ENCODE measurements at places on chromosomes 16 and 17.

GRCh38 chr16:71914802-71915201 lies 19.5 kb downstream of the IST1 start:
- DNase-seq: no peak

DNA sequence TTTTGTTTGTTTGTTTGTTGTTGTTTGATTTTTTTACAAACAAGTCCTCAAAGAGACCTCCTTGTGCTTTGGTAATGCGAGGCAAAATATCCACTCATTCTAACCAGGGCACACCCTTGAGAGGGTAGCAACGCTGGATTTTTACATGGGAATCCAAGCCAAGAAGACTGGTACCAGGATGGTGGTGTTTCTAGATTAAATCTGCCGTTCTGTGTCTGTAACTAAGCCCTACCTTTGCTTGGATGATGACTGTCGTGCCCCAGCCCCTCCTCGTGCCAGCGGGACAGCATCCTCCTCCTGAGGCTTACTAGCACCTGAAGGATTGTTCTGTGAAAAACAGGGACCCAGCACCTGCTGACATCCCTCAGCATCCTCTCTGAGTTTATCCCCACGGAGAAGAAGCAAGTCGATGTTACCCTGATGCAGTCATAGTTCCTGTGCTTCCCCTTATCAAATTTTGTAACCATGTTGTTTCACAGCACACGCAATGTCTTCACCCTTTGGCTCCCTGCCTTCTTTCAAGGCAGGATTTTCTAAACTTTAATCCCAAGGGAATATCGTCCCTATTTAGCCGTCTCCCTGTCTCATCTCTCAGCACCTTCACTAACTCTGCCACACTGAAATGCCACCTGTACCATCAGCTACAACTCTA lies 5.1 kb upstream of the HSBP1 start:
- no peak for DNase-seq

DNA sequence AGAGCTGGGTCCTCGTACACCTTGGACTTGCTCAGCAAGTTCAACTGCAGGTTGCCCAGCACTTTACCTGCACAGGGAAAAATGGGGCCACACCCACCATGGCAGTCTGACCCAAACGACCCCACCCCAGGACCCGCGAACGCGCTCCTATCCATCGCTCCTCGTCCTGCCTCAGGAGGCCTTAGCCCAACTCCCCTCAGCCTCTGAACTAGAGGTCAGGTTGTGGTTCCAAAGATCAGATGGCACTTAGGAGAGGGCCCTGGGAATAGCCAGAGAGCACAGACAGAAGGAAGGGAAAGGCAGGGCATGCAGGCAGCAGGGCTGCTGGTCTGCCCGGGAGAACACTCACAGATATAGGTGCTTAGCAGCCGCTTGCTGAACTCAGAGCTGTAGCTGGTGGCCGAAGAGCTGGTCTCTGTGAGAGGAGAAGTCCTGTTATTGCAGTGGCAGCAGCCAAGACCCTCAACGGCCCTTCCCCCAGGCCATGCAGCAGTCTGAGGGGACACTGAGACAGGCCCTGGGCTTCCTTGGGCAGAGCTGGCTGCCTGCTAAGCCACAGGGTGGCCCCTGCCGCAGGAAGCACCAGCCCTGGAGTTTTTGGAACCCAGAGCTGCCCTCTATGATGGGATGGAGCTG lies 6.9 kb downstream of the ZACN start:
- DNase-seq: no peak

DNA sequence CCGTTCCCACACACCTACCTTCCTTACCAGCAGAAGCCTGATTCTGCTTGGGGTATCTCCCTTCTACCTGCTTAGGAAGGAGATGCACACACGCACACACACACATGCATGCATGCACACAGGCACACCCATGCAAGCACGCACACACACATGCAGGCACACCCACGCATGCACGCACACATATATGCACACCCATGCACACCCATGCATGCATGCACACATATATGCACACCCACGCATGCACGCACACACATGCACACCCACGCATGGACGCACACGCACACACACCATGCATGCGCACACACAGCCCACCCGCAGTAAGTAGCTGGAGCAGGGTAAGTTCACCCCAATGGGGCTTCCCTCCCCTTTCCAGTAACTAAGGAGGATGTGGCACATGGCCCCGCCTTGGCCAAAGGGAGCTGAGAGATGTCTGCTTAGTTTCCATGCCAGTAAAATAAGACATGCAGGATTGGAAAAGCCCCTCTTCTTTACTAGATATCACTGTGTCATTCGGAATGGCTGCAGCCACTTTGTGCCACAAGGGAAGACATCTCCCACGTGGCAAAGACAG lies 33.7 kb downstream of the ADCY9 start:
- DNase-seq: no peak

GRCh38 chr17:11511696-11512095 lies 86.6 kb upstream of the DNAH9 start:
- no peak for DNase-seq

GRCh38 chr17:78225088-78225865 lies 6.2 kb upstream of the TMEM235 start:
- no peak for DNase-seq

DNA sequence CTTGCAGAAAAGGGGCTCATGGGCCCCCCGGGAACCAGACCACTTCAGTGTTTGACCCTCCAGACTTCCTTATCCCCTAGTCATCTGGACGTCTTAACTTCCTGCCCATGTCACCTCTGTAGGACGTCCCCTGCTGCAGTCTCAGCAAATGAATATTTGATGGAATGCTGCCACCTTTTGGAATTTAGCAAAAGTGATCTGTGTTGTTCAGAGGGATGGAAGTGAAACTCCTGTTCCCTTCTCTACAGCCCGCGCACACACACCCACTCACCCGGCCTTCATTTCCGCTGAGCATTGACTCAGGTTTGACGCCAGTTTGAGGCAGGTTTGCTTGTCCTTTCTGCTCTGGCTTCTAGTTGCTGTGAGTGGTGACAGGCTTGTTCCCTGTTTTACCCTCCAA lies 507.2 kb upstream of the EEF2KMT start:
- peak; percentile 49 for DNase-seq

DNA sequence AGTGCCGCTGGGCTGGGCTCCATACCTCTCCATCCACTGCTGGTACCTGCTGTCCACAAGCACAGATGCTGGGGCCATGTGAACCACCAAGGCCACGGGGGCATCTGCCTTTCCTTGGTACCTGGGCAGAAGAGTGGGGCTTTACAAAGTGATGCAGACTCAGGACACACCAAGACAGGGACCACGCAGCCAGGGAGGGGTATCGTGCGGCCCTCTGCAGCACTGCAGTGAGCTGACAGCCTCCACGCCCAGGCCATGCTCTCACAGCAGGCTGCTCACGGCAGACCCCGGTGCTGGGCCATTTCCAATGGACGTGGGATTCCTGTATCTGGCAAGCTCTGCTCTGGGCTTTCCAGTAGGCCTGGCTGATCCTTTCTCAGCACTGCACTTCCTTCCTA lies 14.4 kb downstream of the ELAC2 start:
- no peak for DNase-seq

DNA sequence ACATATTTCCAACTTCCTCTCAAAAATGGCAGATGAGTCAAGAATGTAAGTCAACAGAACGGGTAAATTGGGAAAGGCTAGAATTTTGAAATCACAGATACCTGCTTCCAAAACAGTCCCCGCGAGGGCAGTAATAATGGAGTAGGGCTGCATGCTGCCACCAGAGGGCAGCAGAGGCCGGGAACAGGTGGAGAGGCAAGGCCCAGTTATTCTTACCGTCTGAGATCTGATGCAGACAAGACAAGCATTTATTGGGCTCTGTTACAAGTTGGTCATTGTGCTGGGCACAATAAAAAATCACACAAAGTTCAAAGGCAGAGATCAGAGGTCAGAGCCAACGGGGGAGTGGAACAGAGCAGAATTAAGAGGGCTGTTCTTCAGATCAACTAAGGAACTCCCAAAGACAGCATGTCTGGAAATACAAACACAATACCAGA lies 8.8 kb upstream of the MLKL start:
- peak; percentile 87 for DNase-seq

GRCh38 chr16:88869673-88869980 lies 3.2 kb upstream of the PABPN1L start:
- no peak for DNase-seq

DNA sequence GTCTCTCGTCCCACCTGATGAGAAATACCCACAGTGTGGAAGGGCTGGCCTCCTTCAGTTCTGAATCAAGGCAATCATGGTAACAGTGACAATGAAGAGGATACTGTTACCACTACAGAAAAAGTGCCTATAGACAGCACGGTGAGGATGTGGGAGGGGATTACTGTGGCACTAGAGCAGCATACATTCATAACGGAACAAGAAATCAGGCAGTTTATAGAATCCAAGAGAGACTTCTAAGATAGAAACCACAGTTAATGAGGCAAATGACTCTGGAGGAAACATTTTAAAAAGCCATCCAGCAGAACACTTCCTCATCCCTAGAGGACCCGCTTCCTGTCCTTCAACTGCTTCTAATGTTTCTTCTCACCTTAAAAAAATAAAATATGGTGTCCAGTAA lies 2.7 kb downstream of the RUSF1 start:
- no peak for DNase-seq

GRCh38 chr17:50364061-50364458 lies 8.9 kb downstream of the MRPL27 start:
- DNase-seq: no peak

- no peak for DNase-seq
Measured at GRCh38 chr17:17127730-17128291, 78.3 kb downstream of the PLD6 start.

GRCh38 chr17:44794851-44795413 lies 35.2 kb downstream of the GJC1 start:
- DNase-seq: peak; percentile 96

DNA sequence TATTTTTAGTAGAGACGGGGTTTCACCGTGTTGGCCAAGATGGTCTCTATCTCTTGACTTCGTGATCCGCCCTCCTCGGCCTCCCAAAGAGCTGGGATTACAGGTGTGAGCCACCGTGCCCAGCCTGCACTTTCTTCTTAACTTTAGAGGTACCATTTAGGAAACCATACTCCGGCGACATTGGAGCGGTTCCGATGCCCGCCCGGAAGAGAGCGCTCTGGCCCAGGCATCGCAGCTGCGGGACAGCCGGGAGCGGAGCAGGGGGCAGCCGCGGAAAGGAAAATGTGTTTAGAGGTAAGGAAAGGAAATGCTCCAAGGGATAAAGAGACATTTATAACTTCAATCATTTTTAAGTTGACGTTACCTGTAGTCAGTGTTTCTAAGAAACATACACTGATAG lies 6.0 kb upstream of the HS3ST3B1 start:
- peak; percentile 27 for DNase-seq

All from suppressor macrophage (primary cell).